ENCODE measurements at places on chromosomes 3 and 15. TPM values are rescaled to one million over a fixed set of nuclear protein-coding genes. Genes with fewer than 3 reads are reported as not detected.

The ATOSA gene
- 14.4 TPM for total RNA-seq

The ABHD17C gene
- 7.3 TPM for total RNA-seq

GRCh38 chr3:36520241-36521006 is 140.1 kb downstream of the STAC start:
- no peak for DNase-seq

DNA sequence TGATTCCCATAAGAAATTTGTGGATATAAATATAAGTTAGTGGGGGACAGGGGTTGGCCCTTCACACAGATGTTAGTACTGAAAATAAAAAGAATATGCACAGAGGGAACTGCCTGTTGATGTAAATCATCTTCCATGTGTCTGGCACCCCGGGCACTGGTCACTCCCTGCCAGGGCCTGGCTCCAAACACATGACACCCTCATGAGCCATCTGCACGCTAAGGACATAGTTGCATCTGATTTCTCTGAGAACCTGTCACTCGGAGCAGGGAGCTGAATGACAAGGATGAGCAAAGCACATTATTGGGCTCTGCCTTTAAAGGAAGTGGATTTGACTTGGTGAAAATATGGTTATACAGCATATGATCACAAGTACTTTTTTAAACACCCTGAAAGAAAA is 66.2 kb upstream of the TSC22D2 start:
- no peak for DNase-seq

DNA sequence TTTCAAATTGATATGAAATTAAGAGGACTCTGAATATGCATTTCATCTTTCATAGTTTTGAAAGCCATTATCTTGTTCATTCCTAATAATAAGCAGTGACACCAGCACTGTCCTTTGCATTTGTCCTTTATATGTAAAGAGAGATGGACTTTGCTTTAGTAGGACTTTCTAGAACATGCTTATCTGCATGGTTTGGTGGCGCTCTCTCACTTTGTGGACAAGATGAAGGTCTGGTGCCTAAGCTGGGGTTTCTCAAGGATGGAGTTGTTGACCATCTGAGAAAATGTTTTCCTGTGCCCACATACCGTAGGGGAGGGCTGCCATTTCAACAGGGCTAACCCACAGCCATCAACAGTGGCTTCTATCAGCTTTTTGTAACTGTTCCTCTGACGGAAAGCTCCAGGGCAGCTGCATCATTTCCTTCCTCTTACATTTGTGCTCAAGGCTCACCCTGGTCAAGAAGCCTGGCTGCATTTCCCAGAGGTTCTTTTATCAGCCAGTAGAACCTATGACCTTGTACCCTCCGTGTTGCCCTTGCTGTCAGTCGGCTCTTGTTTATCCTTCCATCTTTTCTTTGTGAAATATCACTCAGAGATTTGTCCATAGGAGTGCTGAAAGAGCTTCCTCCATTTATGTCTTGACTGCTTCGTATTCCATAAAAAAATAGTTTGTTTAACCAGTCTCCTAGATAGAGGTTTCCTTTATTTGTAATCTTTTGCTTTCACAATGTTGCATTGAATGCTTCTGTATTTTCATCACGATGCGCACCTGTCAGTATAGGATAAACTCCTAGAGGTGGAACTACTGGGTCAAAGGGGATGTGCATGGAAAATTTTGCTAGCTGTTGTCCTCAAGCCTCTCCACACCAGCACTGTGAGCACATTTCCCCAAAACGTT is 44.6 kb downstream of the ABHD2 start:
- peak; percentile 75 for DNase-seq

All from glomerular endothelial cell (primary cell).